ENCODE measurements at places on chromosomes 6 and 20.
A peak's percentile ranks its signal among the peaks of the same experiment; 100 is the strongest.

DNA sequence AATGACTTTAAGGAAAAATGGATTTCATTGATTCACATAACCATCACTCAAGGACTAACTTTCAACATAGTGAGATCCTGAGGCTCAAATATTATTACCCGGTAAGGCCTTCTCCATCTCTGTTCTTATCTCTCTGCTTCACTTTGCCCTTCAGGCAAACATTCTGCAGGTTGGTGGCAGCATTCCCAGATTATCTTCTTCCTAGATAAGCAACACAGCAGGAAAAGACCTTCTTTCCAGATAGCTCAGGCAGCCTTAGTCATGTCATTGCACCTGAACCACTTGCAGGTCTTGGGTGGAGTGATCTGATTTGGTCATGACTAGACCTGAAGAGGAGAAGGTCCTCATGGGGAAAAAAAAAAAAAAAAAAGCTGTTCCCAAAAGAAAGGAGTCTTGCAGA lies 5.3 kb upstream of the HIVEP2 start:
- H3K36me3 ChIP-seq, result no peaks in the 10 kb centered on the region
- H3K4me1 ChIP-seq, result no peaks in the 10 kb centered on the region
- no peak for DNase-seq
- no peak overlapping the region for H3K27ac ChIP-seq
- H3K4me3 ChIP-seq, result no peak overlapping the region

- H3K4me1 ChIP-seq, result no peaks in the 10 kb centered on the region
- no peaks in the 10 kb centered on the region for H3K27me3 ChIP-seq
- H3K27ac ChIP-seq, result no peak overlapping the region
- no peaks in the 10 kb centered on the region for H3K36me3 ChIP-seq
- no peak for DNase-seq
- H3K4me3 ChIP-seq, result no peak overlapping the region
Measured at GRCh38 chr6:146153040-146153758, 124.3 kb downstream of the GRM1 start.

- H3K27me3 ChIP-seq, result no peaks in the 10 kb centered on the region
- H3K4me3 ChIP-seq, result no peak overlapping the region
- no peak for DNase-seq
Measured at GRCh38 chr6:44250067-44250717, 3.3 kb downstream of the HSP90AB1 start.

DNA sequence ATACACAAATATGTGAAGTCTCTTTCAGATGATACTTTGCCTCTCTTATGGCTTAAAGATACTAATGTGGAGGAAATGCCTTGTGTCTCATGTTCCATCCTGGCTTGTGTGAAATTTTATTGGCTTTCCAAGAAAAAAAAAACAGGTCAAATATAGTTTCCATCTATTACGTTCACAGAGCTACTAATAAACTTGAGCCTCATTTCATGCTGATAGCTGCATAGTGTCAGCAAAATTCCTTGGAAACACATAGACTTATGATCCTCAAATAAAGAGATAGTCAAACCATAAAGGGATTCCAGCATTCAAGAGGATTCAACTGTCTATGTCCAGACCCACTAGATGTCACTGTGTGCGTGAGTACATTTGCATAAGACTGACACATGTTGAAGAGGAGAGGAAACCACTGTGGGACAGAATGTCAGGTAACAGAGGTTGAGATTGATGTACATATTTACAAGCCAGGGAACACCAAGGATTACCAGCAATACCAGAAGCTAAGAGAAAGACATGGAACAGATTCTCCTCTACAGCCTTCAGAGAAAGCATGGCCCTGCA lies 266.6 kb downstream of the COL12A1 start:
- no peak for DNase-seq
- H3K27me3 ChIP-seq, result no peaks in the 10 kb centered on the region
- no peak overlapping the region for H3K27ac ChIP-seq
- no peak overlapping the region for H3K4me3 ChIP-seq
- H3K4me1 ChIP-seq, result peaks cover 12% of the 10 kb centered on the region
- H3K36me3 ChIP-seq, result no peaks in the 10 kb centered on the region

DNA sequence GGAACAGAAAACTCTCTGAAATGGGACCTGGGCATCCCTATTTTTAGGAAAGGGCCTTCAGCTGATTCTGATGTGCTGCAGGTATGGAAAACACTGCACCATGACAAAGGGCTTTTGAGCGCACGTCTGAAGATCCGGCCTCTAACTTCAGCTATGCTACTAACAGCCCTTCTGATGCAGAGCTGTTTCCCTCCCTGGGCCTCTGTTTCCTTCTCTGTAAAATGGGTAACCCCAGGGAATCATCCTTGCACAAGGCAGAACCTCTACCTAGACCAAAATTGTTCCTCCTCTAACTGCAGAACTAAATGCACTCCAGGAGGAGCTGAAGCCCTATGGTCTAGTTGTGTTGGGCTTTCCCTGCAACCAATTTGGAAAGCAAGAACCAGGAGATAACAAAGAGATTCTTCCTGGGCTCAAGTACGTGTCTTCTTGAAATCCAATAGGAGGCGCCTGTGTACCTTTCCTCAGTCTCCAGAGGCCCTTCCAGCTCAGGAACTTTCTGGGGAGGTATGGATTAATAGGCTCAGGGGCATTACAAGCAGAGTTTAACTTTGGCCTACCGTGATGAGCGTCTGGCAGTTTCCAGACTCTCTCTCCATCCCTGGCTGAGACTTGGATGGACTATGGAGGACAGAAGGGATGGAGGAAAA lies 5.9 kb downstream of the GPX5 start:
- no peak overlapping the region for H3K4me3 ChIP-seq
- H3K4me1 ChIP-seq, result no peaks in the 10 kb centered on the region
- H3K27me3 ChIP-seq, result no peaks in the 10 kb centered on the region
- H3K36me3 ChIP-seq, result no peaks in the 10 kb centered on the region

DNA sequence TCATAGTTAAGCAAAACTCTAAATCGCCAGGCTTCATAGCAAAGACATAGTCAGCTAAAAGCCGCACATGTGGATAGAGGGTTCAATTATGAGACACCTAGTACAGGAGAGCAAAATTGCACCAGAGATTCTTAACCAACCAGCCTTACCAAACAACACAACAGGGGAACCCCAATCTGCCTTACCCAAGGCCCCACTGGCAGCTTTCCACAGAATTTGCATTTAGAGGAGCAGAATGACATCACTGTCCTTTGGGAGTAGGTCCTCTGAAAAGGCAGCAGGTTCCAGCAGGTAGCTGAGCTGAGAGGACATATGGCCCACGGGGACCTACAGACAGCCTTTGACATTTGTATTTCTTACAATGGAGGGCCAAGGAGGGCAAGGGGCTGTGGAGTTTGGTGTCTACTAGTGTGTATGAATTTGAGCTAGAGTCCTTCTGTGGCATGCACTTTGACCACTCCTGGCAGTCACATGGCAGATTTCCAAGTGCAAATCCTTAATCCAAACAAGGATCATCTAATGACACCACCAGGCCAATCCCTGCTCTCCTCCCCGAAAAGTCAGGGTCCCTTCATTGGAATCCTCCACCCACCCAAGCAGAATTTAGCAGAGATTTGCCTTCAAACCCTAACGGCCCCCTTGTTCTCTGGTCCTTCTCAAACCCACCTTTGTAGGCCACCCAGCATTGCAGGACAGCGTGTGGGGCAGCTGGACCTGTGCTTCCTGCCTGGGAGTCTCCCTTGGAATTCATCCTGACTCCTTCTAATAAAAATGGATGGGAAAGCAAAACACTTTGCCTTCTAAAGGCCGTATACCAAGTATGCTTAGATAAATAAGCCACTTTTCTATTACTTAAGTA lies 171.2 kb upstream of the SUPT3H start:
- H3K36me3 ChIP-seq, result no peaks in the 10 kb centered on the region
- no peaks in the 10 kb centered on the region for H3K27me3 ChIP-seq
- H3K4me1 ChIP-seq, result no peaks in the 10 kb centered on the region
- H3K4me3 ChIP-seq, result no peak overlapping the region

DNA sequence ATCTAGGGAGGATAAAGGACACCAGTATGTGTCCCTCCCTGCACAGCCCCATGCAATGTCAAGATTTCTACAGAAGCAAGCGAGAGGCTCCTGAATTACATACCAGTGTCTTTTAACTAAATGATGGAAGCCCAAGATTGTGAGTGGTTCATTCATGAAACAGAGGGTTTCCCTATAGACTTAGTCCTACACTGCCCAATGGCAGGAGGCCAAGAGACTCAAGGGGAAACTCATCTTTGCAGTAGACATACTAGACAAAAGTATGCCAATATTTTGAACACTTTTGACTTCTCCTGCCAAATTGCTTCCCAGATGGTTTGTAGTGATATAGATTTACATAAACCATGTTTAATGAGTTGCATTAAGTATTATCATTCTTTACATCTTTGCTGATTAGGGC lies 557.2 kb upstream of the JAG1 start:
- H3K27me3 ChIP-seq, result no peaks in the 10 kb centered on the region
- no peak for DNase-seq
- H3K4me1 ChIP-seq, result peaks cover 5% of the 10 kb centered on the region
- H3K27ac ChIP-seq, result no peak overlapping the region
- H3K36me3 ChIP-seq, result no peaks in the 10 kb centered on the region

DNA sequence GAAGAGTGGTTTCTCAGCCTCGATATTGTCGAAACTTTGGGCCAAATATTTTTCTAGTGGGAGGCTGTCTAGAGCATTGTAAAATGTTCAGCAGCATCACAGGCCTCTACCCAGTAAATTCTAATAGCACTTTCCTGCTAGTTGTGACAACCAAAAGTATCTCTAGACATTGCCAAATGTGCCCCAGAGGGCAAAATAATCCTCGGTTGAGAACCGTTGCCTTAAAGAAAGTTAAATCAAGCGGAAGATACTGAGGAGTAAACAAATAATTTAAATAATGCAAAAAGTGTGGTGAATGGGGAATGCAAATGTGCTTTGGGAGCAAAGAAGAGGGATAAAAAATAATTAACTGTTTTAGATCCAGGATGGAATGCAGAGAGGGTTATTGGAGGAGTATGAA lies 106.4 kb upstream of the ASCC3 start:
- no peaks in the 10 kb centered on the region for H3K36me3 ChIP-seq
- H3K4me3 ChIP-seq, result no peak overlapping the region
- no peak overlapping the region for H3K27ac ChIP-seq
- peaks cover 5% of the 10 kb centered on the region for H3K4me1 ChIP-seq

DNA sequence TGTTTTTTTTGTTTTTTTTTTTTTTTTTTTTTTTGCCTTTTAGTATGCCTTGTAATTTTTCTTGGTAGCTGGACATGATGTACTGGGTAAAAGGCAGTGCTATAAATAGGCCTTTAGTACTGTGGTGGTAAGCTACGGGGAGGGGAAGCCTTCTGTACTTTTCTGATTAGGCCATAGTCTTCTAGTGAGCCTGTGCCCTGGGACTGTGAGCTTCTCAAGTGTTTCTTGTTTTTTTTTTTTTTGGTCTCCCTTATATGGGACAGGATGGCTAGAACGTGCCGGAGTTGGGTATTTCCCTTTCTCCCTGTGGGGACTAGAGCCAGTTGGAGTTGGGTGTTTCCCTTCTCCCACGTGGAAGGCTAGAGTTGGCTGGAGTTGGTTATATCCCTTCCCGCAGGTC lies 59.4 kb upstream of the PRELID3B start:
- no peaks in the 10 kb centered on the region for H3K36me3 ChIP-seq
- H3K4me1 ChIP-seq, result no peaks in the 10 kb centered on the region
- no peak overlapping the region for H3K4me3 ChIP-seq
- H3K27ac ChIP-seq, result no peak overlapping the region
- no peaks in the 10 kb centered on the region for H3K27me3 ChIP-seq

DNA sequence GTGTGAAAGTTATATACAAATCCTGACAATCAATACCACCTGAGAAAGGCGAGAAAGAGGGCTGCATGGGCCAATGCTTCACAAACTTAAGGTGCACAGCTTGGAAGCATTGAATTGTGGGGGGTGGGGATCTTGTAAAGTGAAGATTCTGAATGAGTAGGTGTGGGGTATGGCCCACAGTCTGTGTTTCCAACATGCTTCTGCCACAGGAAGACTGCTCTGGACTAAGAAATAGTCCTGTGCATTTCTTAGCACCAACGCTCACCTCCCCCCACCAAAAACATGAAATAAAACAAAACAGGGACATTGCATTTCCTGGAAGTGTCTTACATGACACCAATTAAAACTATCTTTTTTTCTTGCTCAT lies 21.9 kb upstream of the TRAM2 start:
- peaks cover 46% of the 10 kb centered on the region for H3K4me1 ChIP-seq
- H3K36me3 ChIP-seq, result no peaks in the 10 kb centered on the region

DNA sequence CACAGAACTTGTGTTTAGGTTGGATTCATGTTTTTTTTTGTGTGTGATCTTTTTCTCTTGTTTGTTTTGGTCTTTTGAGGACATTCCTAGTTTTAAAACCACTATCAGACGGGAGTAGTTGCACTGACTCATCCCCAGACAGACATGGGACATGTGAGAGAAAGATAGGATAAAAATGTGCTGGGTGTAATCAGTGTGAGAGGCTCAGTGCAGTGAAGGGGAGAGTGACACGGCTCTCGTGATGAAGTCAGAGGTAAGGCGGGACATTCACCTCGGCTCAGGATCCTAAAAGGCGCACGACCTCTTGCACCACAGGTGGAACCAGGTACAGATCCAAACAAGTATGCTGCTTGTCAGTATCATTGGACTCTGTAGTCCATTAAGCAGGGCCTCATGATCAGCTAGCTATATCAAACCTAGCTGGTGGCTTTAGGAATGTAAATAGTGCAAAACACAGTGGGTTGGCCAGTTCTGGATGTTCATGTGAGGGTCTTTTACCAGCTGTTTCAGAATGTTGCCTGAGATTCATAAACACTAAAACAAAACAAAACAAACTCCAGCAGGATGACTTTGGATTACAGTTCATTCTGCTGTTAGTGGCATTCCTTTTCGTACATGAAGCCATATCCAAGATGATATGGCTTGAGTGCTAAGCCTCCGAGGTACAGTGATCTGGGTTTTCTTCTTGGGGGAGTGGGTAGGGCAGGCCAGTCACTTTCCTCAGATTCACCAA lies 18.0 kb downstream of the FOXO3 start:
- peaks cover 99% of the 10 kb centered on the region for H3K4me1 ChIP-seq
- H3K27ac ChIP-seq, result peak overlapping the region; percentile 13
- H3K27me3 ChIP-seq, result no peaks in the 10 kb centered on the region
- no peaks in the 10 kb centered on the region for H3K36me3 ChIP-seq
- H3K4me3 ChIP-seq, result no peak overlapping the region

- DNase-seq, result no peak
- H3K4me1 ChIP-seq, result no peaks in the 10 kb centered on the region
- H3K36me3 ChIP-seq, result no peaks in the 10 kb centered on the region
- H3K27ac ChIP-seq, result no peak overlapping the region
- no peak overlapping the region for H3K4me3 ChIP-seq
Measured at GRCh38 chr6:149130508-149130907, 187.0 kb upstream of the TAB2 start.

GRCh38 chr20:42735539-42735938 lies 454.2 kb downstream of the PTPRT start:
- H3K4me1 ChIP-seq, result no peaks in the 10 kb centered on the region
- DNase-seq, result no peak
- H3K27ac ChIP-seq, result no peak overlapping the region
- H3K4me3 ChIP-seq, result no peak overlapping the region

DNA sequence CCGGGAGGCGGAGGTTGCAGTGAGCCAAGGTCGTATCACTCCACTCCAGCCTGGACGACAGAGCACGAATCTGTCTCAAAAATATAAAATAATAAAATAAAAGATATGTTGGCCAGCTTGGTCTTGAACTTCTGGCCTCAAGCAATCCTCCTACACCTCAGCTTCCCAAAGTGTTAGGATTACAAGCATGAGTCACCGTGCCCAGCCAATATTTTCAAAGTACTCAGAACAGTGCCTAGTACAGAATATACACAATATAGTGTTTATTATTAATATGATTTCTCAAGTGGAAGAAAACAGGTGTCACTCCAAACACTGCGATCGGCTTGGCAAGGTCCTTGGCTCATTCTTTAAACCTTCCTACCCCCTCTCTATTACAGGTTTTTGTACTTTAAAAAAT lies 3.1 kb downstream of the FAM210B start:
- no peaks in the 10 kb centered on the region for H3K27me3 ChIP-seq
- H3K4me1 ChIP-seq, result peaks cover 30% of the 10 kb centered on the region
- H3K27ac ChIP-seq, result no peak overlapping the region
- DNase-seq, result no peak

All from thoracic aorta (tissue), 2 donors.